Endodermal cell (in vitro differentiated cells): ENCODE measurements at places on chromosomes 3 and 15.

GRCh38 chr3:181250714-181251113, 261.2 kb upstream of the DNAJC19 start:
- no peak for DNase-seq

DNA sequence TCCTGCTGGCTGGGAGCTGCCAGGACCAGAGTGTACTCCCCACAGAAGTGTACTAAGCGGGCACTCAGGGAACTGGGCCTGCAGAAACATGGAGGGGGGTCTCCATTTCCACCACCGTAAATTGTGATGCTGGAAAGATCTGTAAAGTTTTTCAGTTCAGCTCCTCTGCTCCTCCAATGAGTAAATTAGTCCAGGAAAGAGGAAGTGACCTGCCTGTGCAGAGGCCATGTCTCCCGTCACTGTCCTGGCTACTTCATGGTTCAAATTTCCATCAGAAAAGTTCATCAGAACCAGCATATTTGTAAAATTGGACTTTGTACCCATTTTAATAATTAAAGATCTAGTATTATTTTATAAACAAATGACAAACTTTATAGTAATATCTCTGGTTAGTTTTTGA, 226.7 kb upstream of the THBS1 start:
- no peak for DNase-seq

DNA sequence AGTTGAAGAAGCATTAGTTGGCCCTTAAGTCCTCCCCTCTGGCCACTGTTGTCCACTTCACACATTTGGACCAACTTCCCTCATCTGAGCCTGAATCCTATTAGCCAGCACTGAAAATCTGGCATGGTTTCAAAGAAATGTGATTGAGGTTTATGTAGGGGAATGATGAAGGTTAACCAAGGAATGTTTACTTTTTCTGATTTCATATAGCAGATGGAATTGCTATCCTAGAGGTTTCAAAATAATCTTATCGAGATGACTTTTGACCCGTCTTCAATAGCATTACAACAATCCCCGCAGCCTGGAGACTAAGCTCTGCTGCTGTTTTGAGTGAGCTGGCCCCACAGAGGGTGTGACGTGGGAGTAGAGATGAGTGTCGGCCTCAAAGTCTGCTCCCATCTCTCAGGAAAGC, 200.8 kb upstream of the IL12A start:
- no peak for DNase-seq

DNA sequence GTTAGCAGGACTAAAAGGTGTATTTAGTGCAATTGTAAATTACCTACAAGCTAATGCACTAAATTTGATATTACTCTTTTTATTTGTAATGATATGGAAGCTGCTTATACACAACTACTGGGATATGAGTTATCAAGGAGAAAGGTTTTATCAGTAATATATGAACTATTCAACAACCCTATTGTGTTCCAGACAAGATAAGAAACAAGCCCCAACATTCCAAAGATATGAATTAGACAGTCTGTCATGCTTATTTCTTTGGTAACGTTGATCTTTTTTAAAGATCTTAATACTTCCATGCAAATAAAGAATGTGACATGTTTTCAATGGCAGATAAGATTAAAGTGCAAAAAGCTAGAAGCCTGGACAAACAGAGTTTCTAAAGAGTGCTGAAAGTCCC, 314.0 kb upstream of the THBS1 start:
- DNase-seq = no peak

DNA sequence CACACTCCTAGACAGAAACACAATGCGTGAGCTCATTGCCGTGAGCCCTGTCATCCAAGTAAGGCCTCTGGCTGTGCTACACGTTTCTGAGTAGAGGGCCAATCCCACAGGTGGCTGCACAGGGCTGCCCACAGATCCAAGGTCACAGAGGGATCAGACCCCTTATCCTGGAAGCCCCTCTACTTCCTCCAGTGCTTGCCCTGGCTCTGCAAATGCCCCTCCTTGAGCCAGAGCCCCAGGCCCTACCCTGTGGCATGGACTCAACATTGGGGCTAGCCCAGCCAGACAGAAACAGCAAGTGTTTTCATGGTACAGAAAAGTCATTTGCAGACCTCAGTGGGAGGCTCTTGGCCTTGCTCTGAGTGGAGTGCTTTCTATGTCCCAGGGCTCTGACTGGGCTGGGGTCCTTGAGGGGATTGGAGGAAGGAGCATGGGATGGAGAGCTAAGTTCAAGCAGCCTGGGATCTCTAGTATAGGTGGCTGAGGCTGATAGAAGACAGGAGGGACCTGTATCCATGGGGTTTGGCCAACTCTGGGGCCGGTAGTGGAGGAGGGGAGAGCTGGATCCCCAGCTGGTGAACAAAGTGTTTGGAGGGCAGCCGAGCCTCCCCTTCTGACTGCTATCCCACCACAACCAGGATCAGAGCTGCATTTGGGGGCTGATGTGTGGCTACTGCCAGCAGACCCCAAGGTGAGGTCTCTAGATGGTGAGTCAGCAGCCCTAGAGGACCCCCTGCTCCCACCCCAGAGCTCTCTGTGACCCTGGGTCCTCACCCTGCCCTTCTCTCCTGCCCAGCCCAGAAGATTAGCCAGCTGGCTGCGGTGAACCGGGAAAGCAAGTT, 38.7 kb downstream of the GOLGA6A start:
- no peak for DNase-seq
